ENCODE measurements at places on chromosomes 13 and 19.

- no peak for DNase-seq
These were observed 23.7 kb upstream of the LAMP1 start for GRCh38 chr13:113273321-113273720.

- peak; percentile 15 for DNase-seq
These were observed 586 bp downstream of the MRI1 start for GRCh38 chr19:13764821-13765394.

DNA sequence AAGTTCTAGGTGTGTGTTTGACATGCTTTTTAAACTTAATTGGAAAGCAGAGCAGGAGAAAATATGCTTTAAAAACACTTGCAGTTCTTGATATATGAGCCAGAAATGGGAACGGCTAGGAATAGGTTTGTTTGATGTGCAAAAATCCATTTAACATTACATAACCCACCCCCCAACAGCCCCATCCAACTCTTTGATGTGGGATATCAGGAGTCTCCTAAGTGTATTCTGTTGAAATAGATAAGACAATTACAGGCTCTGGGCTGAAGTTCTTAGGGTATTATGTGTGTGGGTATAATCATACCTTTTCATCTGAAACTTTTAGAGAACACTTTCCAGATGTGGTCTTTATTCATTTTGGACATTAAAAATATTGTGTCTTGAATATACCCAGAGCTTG is 240.4 kb upstream of the CSNK1A1L start:
- no peak for DNase-seq

DNA sequence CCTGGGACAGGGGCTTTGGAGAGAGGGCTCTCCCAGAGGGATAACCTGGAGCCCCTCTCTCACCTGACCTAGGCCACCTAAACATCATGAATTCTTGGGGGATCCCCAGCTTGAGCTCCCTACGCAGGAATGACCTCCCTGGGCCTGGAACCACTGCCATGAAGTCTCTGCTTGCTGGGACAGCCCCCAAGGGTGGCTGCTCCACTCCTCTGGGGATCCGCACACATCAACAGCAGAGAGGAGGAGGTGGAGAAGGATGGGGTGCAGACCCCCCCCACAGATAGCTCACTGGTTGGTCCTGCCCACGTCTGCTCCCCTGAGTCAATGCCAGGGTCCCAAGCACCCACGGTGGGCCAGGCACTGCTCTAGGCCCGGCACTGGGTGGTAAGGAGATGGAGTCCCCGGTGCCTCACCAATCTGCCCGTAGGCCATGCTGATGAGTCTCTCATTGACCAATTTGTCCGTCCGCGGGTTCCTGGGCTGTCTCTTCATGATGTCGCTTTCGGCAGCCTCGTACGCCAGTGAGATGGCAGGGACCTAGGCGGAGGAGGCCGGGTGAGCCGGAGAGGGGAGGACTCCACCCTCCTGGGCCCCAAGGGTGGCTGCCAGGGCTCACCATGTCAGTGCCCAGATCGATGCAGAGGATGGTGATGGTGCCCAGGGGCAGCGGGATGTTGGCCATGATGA is 10.8 kb upstream of the RABAC1 start:
- no peak for DNase-seq

DNA sequence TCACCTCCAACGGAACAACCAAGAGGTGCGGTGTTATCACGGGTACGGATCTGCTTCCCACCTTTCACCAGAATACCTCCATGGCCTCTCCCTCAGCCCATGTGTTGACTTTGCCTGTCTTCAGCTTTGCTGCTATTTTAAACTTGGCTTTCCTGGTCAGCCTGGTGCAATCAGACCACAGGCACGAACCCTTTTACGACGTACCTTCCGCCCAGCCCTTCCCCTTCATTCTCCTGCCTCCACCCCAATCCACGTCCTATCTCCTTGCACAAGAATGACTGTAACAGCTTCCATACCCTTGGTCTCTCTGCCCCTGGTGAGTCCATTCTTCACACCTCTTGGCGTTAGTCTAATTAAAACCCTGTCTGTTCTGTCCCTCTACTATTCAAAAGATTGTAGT is 431.7 kb downstream of the EFNB2 start:
- DNase-seq: no peak

- DNase-seq: no peak
These were observed 105.1 kb downstream of the DNAJC15 start for GRCh38 chr13:43128504-43128961.

- no peak for DNase-seq
These were observed 62.3 kb downstream of the SGCG start for GRCh38 chr13:23243066-23243465.

- DNase-seq: no peak
These were observed 4.1 kb downstream of the NLRP13 start for GRCh38 chr19:55927991-55928390.

GRCh38 chr13:85266771-85267170 is 532.4 kb downstream of the SLITRK6 start:
- DNase-seq: no peak

DNA sequence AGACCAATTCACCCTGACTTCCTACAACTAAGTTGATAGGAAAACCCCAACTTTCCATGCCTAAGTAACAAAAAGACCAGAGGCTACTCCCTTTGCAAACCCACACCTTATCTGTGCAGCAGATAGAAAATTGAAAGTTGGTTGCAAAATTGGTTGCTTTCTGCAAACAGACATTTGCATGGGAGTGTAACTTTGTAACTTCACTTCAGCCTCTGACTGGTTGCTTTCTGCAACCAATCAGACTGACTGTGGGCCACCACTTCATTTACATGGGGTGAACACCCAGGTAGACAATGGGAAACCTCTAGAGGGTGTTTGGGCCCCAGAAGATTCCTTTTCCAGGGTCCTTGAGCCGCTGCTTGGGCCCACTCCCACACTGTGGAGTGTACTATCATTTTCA is 9.8 kb downstream of the TEX30 start:
- DNase-seq: no peak

DNA sequence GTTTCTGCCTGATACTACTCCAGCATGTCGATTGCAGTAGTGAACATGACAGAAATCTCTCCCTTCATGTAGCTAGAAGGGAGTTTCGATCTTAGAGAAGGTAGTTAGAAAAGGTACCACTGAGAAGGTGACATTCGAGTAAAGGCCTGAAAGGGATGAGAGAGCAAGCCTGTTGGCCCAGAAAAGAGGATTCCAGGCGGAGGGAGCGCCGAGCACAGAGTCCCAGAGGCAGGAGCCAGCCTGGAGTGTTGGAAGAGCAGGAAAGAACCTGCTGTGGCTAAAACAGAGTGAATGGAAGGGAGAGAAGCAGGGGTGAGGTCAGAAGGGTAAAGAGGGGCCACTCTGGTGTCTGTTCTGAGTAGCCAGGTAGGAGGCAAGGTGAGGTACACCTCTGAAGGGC is 52.5 kb downstream of the GARRE1 start:
- no peak for DNase-seq

- no peak for DNase-seq
These were observed 14.7 kb downstream of the NHLRC3 start for GRCh38 chr13:39052944-39053343.

GRCh38 chr13:52405767-52406494 is at the start of gene THSD1:
Gene THSD1 (minus strand): TSS chr13:52406172. CDS start chr13:52402600, 3,572 bp downstream.
- no peak for DNase-seq

DNA sequence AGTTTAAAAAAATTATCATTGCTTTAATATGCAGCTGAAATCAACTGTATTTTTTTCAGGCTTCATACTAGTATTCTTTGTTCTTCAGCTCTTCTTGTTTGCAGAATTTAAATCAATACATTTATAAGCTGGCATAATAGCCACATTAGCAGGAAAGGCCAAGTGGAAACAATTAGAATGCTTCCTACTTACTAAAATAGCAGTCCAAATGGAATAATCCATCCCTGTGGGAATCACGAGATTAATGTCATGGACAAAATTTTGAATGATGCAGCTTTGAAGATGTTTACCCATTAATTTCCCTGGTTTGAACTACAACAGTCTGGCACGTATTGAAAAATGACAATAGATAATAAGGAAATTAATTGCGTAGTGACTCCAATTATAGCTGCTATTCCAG is 2650.8 kb downstream of the PCDH9 start:
- no peak for DNase-seq

DNA sequence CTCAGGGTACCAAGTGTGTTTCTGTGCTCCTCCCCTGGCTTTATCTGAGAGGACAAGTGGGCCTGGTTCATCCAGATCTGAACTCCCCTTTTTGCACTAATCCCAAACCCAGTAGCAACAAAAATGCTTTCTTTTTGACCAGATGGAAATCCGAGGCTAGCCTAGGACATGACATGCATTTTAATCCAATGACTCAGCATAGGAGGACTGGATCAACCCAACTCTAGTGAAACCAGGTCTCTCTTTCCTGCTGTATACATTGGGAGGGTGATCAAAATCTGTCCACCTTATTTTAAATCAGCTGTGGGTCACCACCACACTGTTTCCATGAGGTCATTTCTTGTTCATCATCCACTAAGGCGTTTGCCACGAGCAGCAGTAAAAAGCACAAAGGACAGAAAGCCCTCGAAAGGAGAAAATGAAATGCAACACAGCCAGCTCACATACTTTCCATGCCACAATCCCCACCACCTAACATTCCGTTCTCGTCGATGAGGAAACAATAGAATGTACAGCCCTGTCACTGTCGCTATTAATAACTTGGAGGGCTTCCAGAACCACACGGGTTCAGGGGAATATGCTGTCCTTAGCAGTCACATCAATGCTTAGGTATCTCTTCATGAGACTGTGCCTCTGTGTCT is 543.0 kb downstream of the IRS2 start:
- no peak for DNase-seq

DNA sequence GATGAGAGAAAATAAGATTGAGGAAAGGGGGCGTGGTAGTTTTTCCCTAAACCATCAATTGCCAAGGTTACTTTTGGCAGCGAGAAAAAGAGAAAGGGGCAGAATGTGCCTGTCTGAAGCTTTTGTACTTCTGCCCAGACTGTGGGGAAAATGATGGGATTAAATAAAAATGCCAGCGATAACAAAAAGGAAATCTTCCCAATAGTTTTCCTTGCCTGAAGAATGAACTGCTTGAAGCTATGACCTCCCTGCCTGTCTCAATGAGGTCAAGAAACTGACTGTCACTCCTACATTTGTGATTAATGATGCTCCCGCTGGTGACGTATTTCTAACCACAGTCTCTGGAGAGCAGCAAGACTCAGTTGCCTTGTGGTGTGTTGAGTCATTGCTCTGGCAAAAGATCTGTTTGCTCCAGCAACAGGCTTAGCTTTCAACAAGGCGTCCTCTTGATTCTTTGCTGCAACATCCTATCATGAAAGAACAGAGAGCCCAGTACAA is 1051.5 kb downstream of the DIAPH3 start:
- no peak for DNase-seq

- DNase-seq: no peak
These were observed 19.4 kb upstream of the MKNK2 start for GRCh38 chr19:2070436-2070827.

Data from CD14-positive monocyte (primary cell).